CD4-positive, alpha-beta T cell treated with Interleukin-4 for 4 hours (primary cell): ENCODE measurements at places on chromosomes 3 and 15.

DNA sequence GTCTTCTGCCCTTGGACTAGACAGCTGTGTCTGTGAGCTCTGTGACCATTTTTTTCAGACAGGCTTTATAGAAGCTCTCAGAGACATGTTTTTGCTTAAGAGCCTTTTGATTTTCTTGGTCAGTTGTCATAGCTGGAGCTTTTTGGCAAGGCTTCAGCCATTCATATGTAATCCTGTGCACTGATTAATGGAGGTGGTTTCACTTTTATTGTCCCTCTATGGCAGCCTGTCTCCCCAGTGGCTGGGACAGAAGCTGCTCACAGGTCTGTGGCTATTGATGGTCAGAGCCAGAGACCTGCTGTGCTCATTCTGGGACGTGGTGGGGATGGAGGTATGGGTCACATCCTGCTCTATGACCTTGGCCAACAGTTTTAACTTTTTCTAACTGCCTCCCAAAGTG is 226.6 kb upstream of the LRRFIP2 start:
- DNase-seq: no peak

DNA sequence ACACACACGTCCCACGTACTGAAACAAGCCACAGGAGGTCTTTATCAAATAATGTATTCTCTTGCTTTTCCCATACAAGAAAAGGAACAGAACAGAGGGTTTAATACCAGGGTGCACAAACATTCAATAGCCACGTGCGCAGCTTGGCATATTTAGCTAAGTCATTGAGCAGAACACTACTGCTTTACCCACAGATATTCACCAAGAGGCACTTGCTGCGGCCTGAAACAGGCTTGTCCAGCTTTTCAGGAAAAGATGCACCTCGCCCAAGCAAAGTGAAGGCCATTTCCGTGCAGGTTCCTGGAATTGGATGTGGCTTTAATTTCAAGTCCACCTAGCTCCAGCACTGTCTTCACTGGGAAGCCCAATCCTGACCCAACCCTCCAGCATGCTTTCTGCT is 17.6 kb downstream of the ZDHHC3 start:
- DNase-seq: no peak

GRCh38 chr15:63587527-63587926 is 9.7 kb upstream of the FBXL22 start:
- DNase-seq: no peak

GRCh38 chr3:12116870-12117269 is 41.8 kb downstream of the TIMP4 start:
- DNase-seq: no peak

- DNase-seq: no peak
Measured at GRCh38 chr15:89457086-89457485, 39.3 kb downstream of the RHCG start.

- DNase-seq: no peak
Measured at GRCh38 chr15:39466750-39467105, 114.2 kb upstream of the THBS1 start.

DNA sequence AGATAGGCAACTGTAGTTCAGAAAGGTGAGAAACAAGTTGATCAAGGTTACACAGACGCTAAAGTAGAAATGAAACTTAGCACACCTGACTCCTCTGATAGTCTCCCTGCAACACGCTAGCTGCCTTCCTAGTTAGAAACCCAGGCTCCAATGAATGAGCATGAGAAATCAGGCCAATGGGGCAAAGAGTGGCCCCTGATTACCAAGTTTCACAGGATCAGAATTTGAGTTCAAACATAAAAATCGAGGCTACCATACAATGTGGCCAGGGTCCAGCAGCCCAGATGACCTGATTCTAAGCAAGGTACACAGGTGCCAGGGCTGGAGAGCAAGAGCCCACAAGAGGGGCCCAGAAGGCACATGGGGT is 7.7 kb downstream of the PLD1 start:
- no peak for DNase-seq

DNA sequence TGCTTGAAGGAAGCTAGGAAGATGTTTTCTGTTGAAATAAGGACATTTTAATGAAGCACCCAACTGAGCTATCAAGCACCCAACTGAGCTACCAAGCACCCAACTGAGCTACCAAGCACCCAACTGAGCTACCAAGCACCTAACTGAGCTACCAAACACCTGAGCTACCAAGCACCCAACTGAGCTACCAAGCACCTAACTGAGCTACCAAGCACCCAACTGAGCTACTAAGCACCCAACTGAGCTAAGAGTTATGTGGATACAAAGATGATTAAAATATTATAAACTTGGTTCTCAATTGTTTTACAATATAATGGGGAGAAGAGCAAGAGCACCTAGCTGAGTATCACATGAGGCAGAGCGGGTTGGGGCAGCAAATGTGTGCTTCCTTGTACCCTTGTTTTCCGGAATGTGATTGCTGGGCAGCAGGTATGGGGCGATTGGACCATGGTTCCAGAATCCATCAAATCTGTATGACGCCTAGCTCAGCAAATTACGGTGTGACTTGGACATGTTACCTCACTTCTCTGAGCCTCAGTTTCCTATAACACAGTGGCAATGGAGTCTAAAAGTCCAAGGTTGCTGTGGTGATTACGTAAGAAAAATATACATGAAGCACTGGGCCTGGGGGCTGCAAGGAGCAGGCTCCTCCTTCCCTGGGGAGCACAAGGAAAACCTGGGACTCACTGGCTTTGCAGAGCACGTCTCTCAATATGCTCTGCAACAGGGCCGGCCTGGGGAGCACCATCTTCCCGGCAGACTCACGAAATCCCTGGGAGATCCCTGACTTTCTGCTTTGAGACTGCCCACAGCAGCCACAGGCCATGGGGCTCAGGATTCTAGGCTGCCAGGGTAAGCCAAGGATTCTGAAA is 11.3 kb downstream of the BMF start:
- DNase-seq: no peak

DNA sequence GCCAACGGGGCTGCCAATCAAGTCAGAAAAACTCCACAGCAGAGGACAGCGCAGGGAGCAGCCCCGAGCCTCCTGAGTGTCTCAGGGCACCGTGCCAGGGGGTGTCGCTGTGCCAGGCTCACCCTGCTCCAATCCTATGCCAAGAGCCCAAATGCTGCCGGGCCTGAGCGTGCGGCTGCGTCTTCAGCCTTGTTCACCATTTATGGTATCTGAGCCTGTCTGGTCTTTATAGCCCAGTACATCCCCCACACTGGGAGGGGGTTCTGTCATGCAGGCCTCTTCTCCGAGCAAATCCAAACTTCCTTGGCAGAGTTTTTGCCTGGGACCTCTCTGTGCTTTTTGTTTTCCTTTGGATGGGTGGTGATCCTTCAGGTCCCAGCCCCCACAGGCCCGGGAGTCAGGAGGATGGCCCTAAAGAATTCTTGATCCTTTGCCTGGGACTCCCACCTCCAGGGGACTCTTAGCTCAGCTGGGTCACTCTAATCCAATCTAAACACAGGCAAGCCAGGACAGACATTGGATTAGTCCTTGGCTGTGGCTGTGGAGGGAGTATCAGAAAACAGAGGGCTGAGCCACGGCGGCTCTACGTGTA is 135.1 kb upstream of the HACD2 start:
- DNase-seq: no peak

- no peak for DNase-seq
Measured at GRCh38 chr3:50637945-50638344, 21.0 kb downstream of the MAPKAPK3 start.

DNA sequence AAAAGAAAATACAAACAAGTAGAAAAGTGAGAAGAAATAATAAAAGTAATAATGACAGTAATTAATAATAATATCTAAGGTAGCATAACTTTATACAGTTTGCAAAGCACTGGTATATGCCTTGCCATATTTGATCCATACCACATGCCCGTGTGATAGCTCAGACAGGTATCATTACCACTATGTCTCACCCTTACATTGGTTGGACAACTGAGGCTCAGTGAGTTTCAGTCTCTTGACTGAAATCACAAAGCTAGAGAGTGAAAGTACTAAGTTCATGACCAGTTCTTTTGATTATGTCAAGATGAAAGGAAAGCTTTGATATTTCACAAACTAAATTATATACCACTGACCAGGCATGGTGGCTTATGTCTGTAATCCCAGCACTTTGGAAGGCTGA is 408.9 kb downstream of the GAP43 start:
- no peak for DNase-seq

GRCh38 chr3:156676768-156677479 is 2.5 kb downstream of the TIPARP start:
- DNase-seq: peak; percentile 71
